Endothelial cell (in vitro differentiated cells): ENCODE measurements at places on chromosomes 1 and 21.

DNA sequence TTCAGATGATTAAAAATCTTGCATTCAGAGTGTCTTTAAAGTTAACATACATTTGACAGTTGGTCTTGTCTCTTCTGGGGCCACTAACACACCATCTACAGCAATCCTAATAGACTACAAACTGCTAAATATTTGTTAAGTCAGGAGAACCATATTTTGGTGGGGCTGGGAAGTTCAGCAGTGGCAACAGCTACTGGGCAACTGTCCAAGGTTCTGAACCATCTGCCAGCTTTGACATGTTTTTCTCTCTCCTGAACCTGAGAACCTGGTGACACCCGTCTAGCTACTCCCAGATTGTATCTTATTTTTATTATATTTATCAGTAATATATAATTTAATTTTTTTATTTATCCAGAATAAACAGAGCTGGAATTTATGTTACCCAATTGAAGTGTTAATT lies 199.0 kb upstream of the DPYD start:
- DNase-seq, result peak; percentile 49

GRCh38 chr1:20710469-20711284 lies 7.1 kb downstream of the KIF17 start:
- DNase-seq, result no peak

- no peak for DNase-seq
These were observed 224.0 kb downstream of the FGGY start for GRCh38 chr1:59520827-59521418.

DNA sequence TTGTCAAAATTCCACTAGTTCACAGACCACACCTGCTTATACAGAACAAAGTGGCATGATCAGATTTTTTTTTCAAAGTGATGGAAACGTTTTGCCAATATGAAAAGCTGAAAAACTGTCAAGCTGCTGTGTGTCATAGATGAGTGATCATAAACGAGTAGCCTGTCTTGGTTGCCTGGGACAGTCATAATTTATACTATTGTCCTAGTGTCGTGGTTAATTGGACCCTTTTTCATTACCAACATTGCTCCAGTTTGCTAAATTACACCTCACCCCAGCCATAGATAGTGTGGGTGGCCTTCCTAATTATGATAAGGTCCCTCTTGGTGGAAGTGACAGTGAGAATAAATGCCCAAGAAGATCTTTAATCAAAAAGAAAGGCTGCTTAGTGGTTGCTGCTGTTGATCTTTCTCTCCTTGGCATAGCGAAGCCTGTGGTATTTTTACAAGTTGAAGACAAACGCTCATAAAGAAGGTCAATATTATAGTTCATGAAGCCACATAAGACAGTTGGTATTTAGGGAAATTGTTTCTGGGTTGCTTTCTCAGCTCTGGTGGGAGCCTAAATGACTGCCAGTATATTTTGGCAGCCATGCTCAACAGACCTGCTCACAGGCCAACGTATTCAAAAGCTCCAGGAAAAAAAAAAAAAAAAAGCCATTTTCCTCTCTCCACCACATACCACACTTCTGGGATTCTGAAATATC lies 478.1 kb downstream of the PLA2G4A start:
- DNase-seq, result no peak

GRCh38 chr1:47537268-47537667 lies 99.4 kb downstream of the FOXD2 start:
- DNase-seq, result no peak

DNA sequence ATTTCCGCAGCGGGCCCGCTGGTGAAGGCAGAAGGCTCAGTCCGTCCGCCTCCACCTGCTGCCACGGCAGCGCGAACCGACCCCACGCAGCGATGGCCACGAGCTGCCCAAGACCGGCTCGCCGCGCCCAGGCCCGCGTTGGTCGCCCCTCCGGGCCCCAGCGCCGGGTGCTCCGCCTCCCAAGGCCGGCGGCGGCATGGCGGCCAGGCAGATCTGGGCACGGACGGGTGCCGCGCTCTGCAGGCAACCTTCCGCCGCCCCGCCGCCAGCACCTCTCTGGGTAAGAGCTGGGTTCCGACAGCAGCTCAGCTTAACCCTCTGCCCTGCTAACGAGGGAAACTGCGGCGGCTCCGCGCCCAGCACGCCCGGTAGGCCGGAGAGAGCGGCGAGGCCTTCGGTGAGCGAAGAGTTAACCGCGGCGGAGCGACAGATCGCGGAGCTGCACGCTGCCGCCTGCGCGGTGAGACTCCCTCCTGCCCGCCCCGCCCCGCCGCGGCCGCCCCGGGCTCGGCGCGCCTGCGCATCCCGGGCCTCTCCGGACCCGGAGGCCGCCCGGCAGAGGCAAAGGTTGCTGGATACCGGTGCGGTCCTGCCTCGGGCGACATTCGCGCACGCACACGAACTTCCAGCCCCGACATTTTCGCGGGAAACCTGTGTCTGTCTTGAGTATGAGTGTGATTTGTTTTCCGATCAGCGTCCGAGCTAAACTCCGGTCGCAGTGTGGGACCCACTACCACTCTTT lies at the start of gene C1orf53:
C1orf53 (plus strand) TSS at position 177 of the 742 bp plus-strand sequence; CDS start at position 197, 20 bp downstream.
- peak; percentile 92 for DNase-seq

DNA sequence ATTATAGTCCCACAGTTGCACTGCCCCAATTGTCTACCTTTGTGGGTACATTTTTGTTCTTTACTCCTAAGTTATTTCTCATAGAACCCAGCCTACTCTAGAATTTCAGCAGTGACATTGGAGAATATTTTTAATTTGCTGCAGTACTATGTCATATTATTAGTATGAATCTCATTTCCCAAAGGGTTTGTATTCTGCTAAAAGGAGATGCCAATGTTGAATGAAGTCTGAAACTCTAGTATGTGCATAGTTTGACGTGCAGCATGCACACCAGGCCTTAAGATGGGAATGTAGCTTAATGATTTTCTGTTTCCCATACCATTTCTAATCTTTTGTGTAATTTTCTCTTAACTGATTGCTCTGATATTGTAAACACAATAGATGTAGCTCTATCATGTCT lies 10.5 kb upstream of the C1orf105 start:
- DNase-seq, result no peak

DNA sequence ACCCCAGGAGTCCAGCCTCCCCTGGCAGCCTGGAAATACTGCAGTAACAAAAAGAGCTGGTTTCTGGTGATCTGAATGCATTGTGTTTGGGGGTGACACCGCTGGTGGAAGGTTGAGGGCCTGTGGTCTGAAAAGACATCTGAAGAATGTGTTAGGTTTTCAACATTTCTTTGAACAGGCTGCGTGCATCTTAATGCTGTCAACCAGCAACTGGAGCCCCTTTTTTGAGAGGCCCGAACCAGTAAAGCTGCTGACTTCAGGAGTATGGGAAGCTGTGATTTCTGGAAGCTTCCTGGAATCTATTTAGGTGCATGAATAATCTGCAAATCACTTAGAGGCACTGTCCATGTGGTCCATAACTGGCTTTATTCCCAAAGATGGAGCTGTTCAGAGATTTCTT lies 17.0 kb downstream of the ATP5PO start:
- DNase-seq, result no peak

DNA sequence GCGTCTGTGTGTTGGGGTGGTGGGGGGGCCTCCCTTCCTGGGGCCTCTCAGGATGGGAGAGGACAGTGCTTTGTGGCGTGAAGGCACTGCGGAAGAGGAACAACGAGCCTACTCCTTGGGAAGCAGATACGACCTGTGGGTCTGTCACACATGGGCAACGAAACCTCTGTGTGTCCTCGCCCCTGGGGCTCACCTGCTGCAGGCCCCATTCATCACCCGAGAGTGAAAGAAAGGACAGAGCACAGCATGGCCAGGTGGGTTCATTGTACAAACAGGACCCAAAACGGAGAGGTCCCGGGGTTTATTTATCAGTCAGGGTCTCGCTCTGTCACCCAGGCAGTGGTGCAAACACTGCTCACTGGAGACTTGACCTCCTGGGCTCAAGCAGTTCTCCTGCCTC lies 40.1 kb upstream of the LIN9 start:
- DNase-seq, result no peak

DNA sequence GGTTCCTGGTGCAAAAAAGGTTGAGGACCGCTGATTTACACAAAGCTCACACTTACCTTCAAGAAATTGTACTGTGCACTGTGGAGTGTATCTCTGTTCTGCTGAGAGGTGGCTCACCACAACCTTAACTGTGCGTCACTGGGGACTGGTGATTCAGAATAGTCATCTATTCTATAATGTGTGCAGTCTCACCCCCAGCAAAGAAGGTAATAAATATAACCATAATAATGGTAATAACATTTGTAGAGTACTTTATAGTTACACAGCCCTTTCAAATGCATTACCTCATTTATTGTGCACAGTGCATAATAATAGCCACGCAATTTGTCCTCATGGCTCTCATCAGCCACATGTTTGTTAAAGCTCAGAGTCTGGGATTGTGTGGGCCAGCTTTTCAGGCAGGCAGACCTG lies 59.4 kb upstream of the DUSP10 start:
- no peak for DNase-seq

GRCh38 chr1:81542196-81542595 lies 258.5 kb upstream of the ADGRL2 start:
- no peak for DNase-seq

DNA sequence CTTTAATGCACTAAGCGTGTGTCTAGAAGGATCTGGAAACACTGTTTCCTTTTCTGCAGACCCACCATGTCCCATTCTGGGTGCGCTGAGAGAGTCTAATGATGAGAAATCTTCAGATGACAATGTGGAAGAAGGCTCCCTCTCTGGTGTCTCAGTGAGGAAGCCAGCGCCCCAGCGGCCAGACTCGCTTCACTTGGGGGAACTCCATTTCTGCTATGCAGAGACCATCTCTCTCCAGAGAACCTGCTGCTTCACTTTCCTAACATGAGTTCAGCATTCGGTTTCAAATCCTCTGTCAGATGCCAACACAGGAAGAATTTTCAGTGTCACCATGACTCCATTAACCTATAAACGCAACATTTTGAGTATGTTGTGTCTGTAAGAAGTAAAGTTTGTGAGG lies 121.8 kb downstream of the SYF2 start:
- no peak for DNase-seq
